ENCODE measurements at places on chromosomes 12 and 14. TPM values are rescaled to one million over a fixed set of nuclear protein-coding genes. Genes with fewer than 3 reads are reported as not detected.
A peak's percentile ranks its signal among the peaks of the same experiment; 100 is the strongest.

C12orf60 gene
- total RNA-seq: 0.54 TPM

- no peaks in the 10 kb centered on the region for H3K27me3 ChIP-seq
- no peaks in the 10 kb centered on the region for H3K36me3 ChIP-seq
- H3K4me3 ChIP-seq: no peak overlapping the region
- DNase-seq: no peak
- no peaks in the 10 kb centered on the region for H3K4me1 ChIP-seq
Observed at GRCh38 chr12:10304161-10304574, 3.5 kb upstream of the KLRD1 start.

DNA sequence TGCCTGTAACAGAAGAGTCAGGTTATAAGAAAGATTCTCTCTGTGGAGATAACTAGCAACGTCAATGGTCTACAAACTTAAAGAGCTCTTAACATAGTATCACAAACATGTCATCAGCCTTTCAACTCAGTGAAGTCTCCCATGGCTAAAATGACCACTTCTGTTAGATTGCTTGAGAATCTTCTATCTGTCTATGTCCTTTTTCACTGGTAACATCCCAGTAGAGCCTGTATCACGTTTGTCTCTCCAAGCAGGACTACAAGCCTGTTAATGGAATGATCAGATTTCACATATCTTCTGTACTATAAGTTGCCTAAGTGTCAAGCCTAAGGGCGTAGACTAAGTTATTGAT lies 50.7 kb downstream of the SLC2A13 start:
- no peak overlapping the region for H3K4me3 ChIP-seq
- no peaks in the 10 kb centered on the region for H3K36me3 ChIP-seq
- H3K4me1 ChIP-seq: peaks cover 15% of the 10 kb centered on the region
- DNase-seq: no peak
- H3K27ac ChIP-seq: no peak overlapping the region

DNA sequence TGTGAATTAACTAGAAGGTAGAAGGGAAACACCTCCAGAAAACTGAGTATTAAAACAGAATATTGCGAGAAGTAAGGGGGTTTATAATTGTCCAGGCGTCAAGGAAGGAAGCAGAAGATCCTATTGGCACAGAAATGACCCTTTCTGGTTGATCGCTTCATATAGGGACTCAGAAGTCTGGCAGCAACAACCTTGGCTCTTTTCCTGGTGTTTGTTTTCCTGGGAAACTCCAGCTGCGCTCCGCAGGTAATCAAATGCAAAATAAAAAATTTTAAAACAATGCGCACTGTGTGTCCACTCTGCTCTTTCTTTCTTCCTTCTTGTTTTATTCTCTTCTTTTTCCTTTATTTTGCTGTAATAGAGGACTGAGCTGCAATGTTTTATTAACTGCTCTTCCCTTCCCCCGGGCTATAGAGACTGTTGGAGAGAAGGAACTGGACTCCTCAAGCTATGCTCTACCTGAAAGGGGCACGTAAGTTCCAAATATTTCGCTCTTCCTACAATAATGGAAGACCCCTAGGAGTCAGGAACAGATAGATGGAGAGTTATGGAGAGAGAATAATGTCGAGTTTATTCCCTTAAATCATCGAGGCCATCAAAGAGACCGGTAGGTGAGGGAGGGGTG lies 737 bp downstream of the SPX start:
- H3K27me3 ChIP-seq: peaks cover 18% of the 10 kb centered on the region
- no peak for DNase-seq
- H3K27ac ChIP-seq: no peak overlapping the region

SLC16A7 gene
- 0.33 TPM for total RNA-seq

GRCh38 chr12:104010606-104011169 lies 39.3 kb downstream of the GLT8D2 start:
- H3K27me3 ChIP-seq: no peaks in the 10 kb centered on the region
- no peak overlapping the region for H3K27ac ChIP-seq
- DNase-seq: no peak
- H3K36me3 ChIP-seq: no peaks in the 10 kb centered on the region
- no peaks in the 10 kb centered on the region for H3K4me1 ChIP-seq

DNA sequence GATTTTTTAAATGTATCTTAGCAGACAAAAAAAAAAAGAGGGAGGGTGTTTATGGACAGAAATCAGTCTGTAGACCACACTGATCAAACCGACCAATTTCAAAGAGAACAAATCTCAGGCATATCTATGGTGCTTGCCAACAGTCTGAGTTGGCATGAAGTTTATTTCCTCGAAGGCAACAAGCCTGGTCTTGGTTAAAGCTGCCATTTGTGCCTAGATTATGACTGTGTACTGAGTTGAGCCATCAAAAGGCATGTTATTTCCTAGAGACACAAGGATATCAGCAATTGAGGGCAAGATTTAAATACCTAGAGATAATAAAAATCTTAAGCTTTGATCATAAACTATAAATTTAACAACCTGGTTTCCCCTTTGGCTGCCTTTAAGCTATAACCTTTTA lies 119.2 kb downstream of the SLC2A13 start:
- no peaks in the 10 kb centered on the region for H3K4me1 ChIP-seq
- no peaks in the 10 kb centered on the region for H3K27me3 ChIP-seq
- no peak overlapping the region for H3K27ac ChIP-seq
- DNase-seq: no peak

- no peaks in the 10 kb centered on the region for H3K27me3 ChIP-seq
- H3K36me3 ChIP-seq: no peaks in the 10 kb centered on the region
- H3K4me3 ChIP-seq: no peak overlapping the region
- H3K27ac ChIP-seq: no peak overlapping the region
- no peak for DNase-seq
- H3K4me1 ChIP-seq: no peaks in the 10 kb centered on the region
Observed at GRCh38 chr12:2115101-2115845, 62.5 kb downstream of the CACNA1C start.

- H3K36me3 ChIP-seq: no peaks in the 10 kb centered on the region
- no peaks in the 10 kb centered on the region for H3K27me3 ChIP-seq
- no peak for DNase-seq
- no peak overlapping the region for H3K27ac ChIP-seq
- no peak overlapping the region for H3K4me3 ChIP-seq
Observed at GRCh38 chr12:82468563-82468962, 110.2 kb downstream of the METTL25 start.

- no peaks in the 10 kb centered on the region for H3K36me3 ChIP-seq
- H3K4me1 ChIP-seq: no peaks in the 10 kb centered on the region
- DNase-seq: no peak
- no peak overlapping the region for H3K4me3 ChIP-seq
Observed at GRCh38 chr12:66319266-66319954, 17.1 kb downstream of the HELB start.

DNA sequence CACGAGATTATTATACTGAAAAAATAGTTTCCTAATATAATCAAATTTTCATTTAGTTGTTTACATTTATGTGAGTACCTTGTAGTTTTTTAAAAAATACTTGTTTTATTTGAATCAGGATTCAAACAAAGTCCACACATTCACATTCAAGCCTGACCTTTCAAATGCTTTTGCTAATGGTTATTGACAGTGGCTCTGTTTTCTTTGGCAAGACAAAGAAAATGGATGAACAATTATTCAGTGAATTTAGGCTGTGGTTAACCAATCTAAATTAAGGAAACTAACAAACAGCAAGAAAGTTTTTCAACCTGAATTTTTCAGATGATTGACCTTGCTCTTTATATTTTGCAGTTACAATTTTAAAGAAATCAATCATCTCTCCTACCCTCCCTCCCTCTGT lies 9.7 kb downstream of the SLC4A8 start:
- H3K27me3 ChIP-seq: no peaks in the 10 kb centered on the region
- no peaks in the 10 kb centered on the region for H3K4me1 ChIP-seq
- no peak for DNase-seq
- no peaks in the 10 kb centered on the region for H3K36me3 ChIP-seq
- no peak overlapping the region for H3K27ac ChIP-seq

MYRFL gene
- total RNA-seq: not detected

- no peaks in the 10 kb centered on the region for H3K4me1 ChIP-seq
- no peaks in the 10 kb centered on the region for H3K36me3 ChIP-seq
- H3K27me3 ChIP-seq: no peaks in the 10 kb centered on the region
- H3K27ac ChIP-seq: no peak overlapping the region
- DNase-seq: no peak
Observed at GRCh38 chr14:96626916-96627315, 124.7 kb downstream of the PAPOLA start.

- DNase-seq: no peak
- no peaks in the 10 kb centered on the region for H3K36me3 ChIP-seq
- H3K27ac ChIP-seq: no peak overlapping the region
- no peak overlapping the region for H3K4me3 ChIP-seq
Observed at GRCh38 chr12:15318841-15319240, 3.5 kb upstream of the PTPRO start.

DNA sequence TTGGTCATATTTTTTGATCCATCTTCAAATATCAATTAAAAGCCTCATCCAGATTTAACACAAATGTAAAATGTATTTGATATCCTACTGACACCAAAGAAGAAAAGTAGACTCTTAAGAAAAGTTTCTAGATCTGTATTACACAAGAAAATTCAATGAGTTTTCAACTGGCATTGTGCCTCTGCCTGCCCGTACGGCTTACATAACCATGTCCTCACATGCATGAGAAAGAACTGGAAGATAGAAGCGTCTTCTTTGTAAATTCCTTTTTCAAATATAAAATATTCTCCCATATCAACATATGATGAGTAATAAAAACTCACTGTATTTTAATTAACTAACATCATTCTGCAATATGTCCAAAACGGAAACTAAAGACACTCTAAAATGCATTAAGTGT lies 7.2 kb downstream of the ANKS1B start:
- no peak overlapping the region for H3K4me3 ChIP-seq
- H3K4me1 ChIP-seq: peaks cover 3% of the 10 kb centered on the region
- H3K27ac ChIP-seq: no peak overlapping the region
- H3K27me3 ChIP-seq: no peaks in the 10 kb centered on the region
- H3K36me3 ChIP-seq: no peaks in the 10 kb centered on the region

DNA sequence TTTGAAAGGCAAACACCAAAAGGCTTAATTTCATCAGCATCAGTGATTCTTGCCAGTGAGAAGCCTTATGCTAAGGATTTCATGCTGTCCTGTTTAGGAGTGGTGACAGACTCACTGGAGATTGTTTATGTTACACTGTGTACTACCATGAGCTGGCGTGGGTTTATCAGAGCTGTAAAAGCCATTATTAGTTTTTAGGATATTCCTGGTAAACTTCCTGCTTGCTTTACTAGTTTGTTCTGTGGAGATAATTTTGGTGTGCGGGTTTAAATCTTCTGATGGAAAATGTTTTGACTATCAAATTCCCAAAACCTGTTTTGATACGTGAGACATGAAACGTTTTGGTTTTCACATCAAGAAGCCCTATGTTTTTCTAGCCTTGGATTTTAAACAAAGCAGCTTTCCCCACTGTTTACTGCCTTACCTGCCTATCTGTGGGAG lies 15.2 kb downstream of the PPFIBP1 start:
- H3K27ac ChIP-seq: peak overlapping the region; percentile 51
- no peak overlapping the region for H3K4me3 ChIP-seq
- H3K36me3 ChIP-seq: no peaks in the 10 kb centered on the region
- H3K4me1 ChIP-seq: peaks cover 41% of the 10 kb centered on the region

CLEC6A gene
- not detected for total RNA-seq

MYBPC1 gene
- total RNA-seq: not detected

NR1H4 gene
- total RNA-seq: not detected

All from Panc1 (cell line).